ENCODE measurements at places on chromosomes 5 and 9. TPM values are rescaled to one million over a fixed set of nuclear protein-coding genes. Genes with fewer than 3 reads are reported as not detected.

GRCh38 chr9:107025260-107026035 lies 162.5 kb downstream of the ZNF462 start:
- DNase-seq = no peak

GRCh38 chr5:24633715-24634325 lies 11.0 kb downstream of the CDH10 start:
- DNase-seq = no peak

DNA sequence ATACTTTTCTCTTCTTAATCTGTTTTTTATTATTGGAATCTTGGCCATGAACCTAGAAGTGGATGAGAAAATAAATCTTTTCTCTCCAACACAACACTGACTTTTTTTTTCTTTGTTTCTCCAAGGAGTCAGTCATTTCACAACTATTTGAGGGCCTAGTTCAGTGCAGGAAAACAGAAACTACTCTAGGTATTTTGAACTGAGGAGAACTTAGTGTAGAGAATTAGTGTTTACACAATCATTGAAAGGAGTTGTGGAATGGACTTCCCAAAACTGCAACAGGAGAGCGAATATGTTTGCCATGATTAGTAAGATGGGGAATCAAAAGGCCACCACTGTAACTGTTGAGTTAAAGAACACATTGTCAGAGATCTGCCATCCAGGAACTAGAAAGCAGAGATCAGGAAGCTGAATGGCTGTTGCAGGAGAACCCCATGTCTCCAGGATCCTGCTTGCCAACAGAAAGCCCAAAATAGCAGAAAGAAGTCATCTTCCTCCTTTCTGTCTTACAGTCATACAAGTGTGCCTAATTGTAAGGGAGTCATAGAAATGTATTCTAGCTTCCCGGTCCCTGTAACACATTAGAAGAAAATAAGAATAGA lies 20.3 kb upstream of the PCDH1 start:
- DNase-seq = no peak

SECISBP2 gene
- total RNA-seq = 49.4 TPM

EDIL3 gene
- 29.7 TPM for total RNA-seq

SSBP2 gene
- total RNA-seq = 77.9 TPM

GRM6 gene
- not detected for total RNA-seq

ESM1 gene
- not detected for total RNA-seq

Data from mucosa of descending colon (tissue), 3 donors.